SK-MEL-5 (cell line): ENCODE measurements at places on chromosomes 3 and 15. TPM values are rescaled to one million over a fixed set of nuclear protein-coding genes. Genes with fewer than 3 reads are reported as not detected.

Gene GOLGA8O
- not detected in 2 replicates for total RNA-seq

Gene COPB2
- total RNA-seq: 184 and 197 TPM in 2 replicates

Gene POC1A
- total RNA-seq: 7.7 and 11.5 TPM in 2 replicates

Gene NSMCE3
- 10.1 and 11.2 TPM in 2 replicates for total RNA-seq

Gene TICRR
- 3.2 and 3.7 TPM in 2 replicates for total RNA-seq

DNA sequence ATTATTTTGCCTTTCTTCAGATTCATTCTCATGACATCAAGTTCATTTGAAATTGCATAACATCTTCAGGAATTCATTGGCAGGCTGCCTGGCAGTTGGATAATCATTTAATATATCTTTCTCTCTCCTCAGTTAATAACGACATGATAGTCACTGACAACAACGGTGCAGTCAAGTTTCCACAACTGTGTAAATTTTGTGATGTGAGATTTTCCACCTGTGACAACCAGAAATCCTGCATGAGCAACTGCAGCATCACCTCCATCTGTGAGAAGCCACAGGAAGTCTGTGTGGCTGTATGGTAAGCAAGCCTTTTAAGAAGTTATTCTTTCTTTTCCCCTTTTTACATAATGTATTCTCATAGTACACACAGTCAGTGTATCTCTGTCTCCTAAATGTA lies 38.2 kb downstream of the TGFBR2 start:
- no peak for DNase-seq

DNA sequence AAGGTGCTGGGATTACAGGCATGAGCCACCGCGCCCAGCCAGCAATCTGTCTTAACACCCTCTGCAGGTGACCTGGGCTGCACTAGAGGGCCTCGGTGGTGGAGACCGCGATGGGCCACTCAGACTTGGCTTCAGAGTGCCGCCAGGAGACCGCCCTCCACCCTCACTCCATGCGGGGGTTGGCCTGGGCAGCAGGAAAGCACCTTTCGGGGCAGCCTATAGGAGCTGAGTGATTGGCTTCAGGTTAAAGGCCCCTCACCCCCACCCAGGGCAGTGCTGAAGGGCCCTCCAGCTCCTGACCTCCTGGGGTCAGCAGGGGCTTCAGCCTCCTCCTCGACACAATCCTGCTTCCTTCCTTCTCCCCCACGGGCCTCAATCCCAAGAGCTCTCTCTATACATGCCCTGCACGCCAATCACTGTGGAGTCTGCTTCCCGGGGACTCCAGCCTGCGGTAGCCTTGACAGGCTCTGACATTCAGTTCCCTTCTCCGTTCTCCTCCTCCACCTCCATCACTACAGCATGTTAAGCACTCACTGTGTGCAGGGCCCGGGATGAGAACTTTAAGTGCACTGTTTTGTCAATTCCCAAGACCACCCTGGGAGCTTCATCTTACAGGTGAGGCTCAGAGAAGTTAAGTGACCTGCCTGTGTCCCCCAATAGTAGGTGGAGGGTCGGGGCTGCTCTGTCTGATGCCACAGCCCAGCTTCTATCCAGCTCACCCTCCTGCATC lies 225.3 kb downstream of the XXYLT1 start:
- DNase-seq: no peak

DNA sequence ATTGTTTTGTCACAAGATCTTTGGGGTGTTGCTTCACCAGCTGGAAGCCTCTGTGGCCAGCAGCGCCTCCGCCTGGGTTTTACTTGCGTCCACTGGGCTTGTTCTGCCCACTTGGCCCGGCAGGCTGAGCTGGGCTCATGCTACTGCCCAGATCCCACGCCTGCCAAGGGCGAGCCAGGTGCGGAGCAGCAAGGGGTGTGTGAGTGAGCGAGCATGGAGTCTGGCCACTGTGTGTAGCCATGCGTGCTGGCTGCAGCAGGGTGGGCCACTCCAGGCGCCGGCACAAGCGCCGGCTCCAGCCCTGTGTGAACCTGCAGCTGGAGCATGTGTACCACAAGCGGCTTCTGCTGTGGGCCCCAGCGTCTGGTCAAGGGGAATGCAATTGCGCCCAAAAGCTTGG lies 416.5 kb upstream of the RGMA start:
- DNase-seq: no peak

DNA sequence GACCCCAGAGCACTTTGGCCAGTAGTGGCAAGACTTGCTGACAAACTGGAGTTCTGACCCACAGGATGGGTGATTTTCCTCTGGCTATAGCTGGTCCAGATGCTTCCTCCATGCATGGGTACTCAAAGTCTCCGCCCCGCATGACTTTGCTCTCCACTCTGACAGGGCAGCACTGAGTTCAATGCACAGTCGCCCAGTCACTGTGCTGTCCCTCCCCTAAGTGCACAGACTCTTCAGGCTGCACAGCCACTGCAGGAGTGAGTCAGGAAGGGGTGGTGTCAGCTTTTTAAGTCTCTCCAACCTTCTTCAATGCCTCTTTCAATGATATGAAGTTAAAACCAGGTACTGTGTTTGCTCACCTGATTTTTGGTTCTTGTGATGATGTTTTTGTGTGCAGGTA lies 17.8 kb downstream of the TEX9 start:
- DNase-seq: no peak

GRCh38 chr3:122594025-122594424 lies 16.6 kb downstream of the PARP15 start:
- DNase-seq: no peak

GRCh38 chr3:47228088-47228487 lies 54.5 kb downstream of the KIF9 start:
- DNase-seq: no peak

DNA sequence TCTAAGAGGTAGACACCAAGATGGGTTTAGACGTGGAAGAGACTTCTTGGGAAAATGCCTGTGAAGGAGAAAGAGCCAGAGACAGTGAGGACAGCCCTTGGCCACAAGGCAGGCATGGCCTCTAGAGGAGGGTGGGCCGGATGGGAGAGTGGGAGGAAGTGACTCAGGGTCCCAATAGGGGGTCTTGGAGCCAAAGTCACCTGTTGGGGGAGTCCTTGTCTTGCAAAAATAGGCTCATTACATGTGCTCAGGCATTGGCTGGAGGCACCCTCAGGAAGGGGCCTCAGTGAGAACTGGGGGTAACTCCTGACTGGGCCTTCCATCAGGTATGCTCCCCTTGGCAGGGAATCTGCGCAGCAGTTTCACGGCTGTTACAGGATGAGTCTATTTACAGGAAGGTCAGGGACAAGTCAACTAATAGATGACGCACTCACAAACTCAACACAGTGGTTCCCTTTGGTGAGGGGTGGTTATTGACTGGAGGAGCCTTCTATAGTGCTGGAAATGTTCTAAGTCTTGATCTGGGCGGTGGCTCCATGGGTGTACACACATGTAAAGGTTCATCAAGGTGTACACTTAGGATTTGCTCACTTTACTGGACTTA lies 259.6 kb downstream of the XXYLT1 start:
- no peak for DNase-seq

- no peak for DNase-seq
Measured at GRCh38 chr3:46987743-46988401, 8.4 kb downstream of the NBEAL2 start.

DNA sequence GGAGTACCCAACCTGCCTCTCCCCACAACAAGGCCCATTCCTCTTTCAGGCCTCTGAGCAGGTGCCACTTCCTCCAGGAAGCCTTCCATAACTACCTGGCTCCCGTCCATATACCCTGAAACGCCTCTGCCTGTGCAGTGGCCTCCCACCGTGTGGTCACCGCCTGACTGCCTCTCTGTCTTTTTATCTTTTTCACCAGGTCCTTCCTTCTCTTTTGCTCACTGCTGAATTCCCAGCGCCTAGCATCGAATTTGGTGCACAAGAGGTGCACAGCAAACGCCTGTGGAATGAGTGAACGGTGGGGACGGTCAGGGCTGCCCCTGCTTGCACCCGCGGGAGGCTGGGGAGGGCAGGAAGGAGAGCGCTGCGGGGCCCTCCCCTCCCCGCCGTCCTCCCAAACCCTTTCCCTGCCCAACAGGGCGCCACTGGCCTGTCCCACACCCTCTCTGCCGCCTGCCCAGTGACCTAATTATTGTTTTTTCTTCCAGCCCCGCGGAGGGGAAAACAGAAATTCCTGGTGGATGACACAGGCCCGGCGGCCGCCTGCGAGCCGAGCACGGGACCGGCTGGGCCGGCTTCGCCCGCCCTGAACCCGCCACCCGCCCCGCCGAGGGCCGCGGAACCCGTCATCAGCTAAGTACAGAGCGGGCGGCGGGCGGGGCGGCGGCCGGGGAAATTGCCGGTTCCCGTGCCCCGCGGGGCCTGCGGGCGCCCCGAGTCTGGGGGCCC lies 140.1 kb downstream of the SMAD6 start:
- DNase-seq: peak; percentile 40

DNA sequence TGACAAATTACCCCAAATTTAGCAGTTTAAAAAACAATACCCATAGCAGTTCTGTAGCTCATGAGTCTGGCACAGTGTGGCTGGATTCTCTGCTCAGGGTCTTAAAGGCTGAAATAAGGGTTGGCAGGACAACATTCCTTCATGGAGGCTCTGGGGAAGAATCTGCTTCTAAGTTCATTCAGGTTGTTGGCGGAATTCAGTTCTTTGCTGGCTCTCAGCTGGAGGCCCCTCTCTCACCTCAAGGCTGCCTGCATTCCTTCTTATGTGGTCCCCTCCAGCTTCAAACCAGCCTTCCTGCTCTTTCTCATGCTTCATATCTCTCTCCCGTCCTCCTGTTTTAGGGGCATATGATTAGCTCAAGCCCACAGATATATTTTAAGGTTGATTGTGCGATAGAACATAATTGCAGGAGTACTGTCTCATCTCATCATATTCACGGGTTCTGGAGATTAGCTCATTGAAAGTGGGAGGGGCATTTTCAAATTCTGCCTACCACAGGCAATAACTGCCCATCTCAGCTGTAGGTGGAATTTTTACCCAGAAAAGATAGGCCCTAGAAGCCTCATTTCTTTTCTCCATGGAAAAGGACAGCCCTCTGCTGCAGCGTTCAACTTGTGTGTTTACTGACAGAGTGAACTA lies 5.6 kb upstream of the ZBTB47 start:
- no peak for DNase-seq

DNA sequence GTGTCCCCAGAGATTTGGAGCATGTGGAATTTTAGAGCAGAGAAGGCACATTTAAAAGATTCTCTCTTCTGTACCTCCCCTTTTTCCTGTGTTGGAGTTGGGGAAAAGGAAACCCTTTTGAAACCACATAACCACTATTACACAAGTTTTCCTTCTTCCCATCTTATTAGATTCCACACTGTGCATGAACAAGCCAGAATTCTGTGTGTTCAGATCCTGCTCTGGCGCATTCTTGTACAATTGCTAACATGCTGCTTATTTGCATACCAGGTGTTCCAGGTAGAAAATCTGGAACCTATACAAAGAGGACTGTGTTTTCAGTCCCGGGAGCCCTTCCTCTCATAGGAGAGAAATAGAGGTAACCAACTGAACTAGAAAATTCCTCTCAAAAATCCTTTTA lies 2.6 kb upstream of the CIB2 start:
- DNase-seq: no peak

DNA sequence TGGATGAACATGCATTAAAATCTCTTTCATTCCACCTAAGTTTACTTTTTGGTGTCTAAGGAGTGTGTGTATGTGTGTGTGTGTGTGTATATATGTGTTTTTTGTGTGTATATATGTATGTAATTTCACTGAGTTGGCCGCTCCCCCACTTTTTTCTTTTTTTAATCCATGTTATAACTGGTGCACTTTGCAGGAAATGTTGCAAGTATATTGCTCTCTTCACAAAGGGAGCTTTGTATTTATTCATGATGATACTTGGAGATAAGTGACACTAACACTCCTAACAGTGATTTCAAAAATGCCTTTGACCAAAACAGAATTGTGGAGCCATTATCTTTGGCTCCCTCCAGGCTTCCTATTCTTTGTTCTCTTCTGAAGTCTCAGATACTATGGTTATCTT lies 95.8 kb downstream of the FNDC3B start:
- DNase-seq: peak; percentile 68

GRCh38 chr3:108862865-108863798 lies 40.5 kb downstream of the TRAT1 start:
- peak; percentile 51 for DNase-seq

DNA sequence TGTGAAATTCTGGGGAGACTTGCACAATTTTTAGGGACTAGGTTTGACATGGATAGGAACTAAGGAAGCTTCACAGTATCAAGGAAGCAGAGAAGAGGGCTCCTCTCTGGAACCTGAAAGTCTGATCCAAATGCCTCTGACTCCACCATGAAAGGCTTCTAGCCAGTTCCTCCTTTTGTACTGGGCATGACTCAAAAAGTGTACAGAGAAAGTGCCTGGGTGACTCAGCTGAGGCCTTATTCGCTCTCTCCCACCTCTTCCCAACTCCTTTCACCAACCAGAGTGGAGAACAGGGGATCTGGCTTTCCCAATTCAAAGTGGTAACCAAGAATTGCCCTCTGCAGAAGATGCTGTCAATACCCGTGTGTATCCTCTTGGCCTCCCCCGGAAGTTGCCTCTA lies 342.9 kb upstream of the PROK2 start:
- DNase-seq: no peak

DNA sequence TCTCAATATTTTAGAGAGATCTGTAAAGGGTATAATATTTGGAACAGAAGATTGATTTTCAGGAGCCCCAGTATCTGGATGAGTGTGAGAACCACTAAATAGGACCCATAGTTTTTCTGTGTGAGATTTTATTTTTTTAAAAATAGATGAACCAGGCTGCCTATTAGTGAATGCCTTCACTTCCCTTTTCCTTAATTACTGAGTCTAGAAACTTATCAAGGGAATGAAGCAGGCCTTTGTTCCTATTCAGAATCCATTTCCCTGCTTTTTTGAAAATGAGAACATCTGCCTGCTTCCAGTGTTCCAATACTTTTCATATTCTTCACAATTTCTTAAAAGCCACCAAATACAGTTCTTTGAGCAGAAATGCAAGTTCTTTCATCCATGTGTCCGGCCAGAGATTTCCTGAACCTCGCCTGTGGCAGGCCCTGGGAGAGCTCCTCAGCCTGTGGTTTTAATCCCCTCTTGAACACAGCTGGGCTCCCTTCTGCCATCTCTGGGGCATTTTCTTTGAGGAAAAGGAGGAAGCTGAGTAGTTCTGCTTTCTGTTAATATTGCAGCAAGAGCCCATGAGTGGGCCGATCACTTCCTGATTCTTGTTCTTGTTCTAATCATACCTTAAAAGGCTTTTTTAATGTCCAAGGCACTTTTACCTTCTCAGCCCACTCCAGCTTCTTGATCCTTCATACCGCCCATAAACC lies 4.7 kb downstream of the EHD4 start:
- DNase-seq: no peak

DNA sequence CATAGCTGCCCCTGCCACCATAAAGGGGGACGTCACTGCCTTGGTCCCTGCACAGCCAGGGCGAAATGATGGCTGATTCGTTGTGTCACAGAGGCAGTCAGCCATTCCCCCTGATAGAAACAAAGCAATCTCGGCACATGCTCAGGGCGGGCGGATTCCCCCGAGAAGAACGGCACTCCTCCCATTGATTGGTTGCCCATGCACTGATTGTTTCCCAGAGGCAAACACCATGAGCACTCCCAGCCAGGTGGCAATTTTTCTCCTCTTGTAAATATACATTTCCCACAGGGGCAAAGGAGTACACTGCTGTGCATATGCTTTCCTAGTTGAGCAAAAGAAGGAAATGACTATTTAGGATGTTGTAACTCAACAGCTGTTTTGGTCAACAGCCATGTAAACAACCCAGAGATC lies 56.5 kb downstream of the KY start:
- DNase-seq: no peak

GRCh38 chr3:189710620-189711402 lies 79.6 kb downstream of the TP63 start:
- no peak for DNase-seq

- no peak for DNase-seq
Measured at GRCh38 chr3:176219970-176220369, 977.3 kb downstream of the TBL1XR1 start.
